ENCODE measurements at places on chromosomes 2 and 18.

- no peak for DNase-seq
Measured at GRCh38 chr2:118706371-118706770, 141.1 kb downstream of the EN1 start.

DNA sequence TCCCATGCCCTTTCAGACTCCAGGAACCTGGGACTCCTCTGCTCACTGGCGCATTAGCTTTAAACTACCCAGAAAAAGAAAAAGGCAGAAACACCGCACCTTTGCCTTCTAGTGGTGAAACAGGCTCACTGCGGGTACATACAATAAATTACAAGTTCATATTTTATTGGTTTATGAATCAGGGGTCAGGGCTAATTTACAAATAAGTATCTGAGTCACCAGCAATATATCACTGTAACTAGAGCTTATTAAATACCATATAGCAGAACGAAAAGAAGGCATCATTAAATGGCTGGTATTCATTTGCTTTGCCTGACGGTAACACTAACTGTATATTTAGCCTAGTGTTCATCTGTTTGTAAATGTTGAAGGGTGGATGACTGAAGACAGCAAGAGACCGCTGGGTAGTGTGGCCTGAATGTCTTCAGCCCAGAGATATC, 26.9 kb upstream of the DTNB start:
- DNase-seq = no peak

DNA sequence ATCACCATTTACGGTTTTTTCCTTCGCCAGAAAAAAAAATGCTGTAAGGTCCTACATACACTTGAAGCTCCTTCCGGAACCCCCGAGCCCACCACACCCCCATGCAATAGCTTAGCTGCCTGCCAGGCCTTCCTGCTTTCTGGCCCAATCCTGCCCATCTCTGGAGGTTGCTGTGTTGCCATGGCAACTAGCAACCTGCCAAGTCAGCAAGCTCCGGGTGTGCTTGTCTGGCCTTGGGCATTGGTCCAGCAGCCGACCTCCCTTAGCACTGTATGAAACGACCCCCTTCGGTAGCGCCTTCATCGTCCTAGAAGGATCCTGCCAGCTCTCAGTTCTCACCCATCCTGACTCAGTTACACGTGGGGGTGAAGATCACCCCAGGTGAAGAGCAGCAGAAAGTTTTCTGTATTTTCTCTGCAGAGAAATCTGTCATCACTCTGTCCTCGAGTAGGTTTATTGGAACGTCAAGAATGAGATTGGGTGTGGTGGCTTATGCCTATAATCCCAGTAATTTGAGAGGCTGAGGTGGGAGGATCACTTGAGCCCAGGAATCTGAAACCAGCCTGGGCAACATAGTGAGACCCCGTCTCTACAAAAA, 47.4 kb upstream of the MTCL1 start:
- DNase-seq = no peak

- no peak for DNase-seq
Measured at GRCh38 chr2:181985632-181986205, at the start of gene PPP1R1C. TSS of gene PPP1R1C (plus strand) at chr2:181985853. CDS start at chr2:181986111, 258 bp downstream.

- no peak for DNase-seq
Measured at GRCh38 chr18:1075322-1075721, 170.7 kb downstream of the ADCYAP1 start.

- DNase-seq = no peak
Measured at GRCh38 chr2:156679820-156680219, 243.6 kb downstream of the GPD2 start.

DNA sequence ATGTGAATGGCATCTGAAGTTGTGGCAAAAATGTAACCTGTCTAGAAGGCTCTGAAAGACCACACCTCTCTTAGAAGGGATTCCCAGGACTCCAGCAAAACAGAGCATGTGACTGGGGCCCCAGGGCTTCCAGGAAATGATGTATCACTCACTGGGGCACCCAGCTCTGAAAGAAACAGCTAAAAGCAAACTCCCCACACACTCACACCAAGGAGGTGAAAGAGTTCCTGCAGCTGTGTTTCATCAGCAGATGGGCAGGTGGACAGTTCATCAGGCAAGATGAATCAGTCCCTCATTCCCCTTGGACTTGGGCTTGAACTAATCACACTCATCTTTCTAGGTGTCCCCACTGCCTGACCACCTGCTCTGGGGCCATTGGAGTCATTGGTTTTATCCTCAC, 76.2 kb downstream of the CCBE1 start:
- DNase-seq = no peak

- no peak for DNase-seq
Measured at GRCh38 chr2:100833331-100833730, 13.4 kb downstream of the NPAS2 start.

GRCh38 chr18:9971313-9971920, 57.6 kb downstream of the VAPA start:
- peak; percentile 47 for DNase-seq

DNA sequence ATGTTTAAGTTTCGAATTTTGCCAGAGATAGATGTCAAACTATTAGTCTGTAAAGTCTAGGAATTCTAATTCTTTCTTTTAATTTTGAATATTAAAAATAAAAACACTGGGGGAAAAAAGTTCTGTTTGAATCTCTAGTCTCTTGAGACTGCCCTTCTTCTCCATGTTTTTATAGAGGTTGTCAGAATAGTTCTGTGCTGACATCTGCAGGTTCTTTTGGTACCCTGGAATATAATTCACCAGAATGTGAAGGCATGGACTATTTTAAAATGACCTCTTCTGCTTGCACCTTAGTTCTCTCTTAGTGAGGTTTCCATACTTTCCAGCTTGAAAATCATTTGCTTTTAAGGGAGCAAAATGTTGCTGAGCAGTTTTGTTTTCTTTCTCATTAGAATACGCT, 121.0 kb upstream of the MSTN start:
- DNase-seq = no peak

- DNase-seq = no peak
Measured at GRCh38 chr2:83106853-83107252, 1352.2 kb downstream of the SUCLG1 start.

DNA sequence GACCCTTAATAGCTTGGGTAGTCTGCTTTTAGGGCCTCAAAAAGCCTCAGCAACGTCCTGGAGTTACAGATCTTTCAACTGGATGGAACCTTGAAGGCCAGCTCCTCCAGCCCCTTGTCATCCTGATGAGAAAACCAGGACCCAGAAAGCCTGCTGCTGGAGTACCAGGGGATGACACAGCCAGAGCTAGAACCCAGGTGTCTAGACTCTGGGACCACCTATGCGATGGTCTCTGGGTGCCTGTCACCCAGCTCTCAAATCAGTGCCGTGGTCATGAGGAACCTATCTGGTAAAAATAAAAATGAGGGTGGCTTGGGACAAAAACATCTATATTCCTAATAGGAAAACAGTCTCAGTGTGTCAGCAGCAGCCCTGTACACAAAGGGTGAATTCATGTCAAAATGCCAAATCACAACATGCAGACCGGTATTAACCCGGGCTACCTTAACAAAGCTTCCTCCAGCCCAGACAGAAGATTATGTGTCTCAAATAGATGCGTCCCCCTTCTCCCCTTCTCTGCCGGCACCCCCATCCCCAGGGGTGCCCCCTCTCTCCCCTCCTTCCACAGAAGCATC, 28.5 kb downstream of the SMAD7 start:
- no peak for DNase-seq

DNA sequence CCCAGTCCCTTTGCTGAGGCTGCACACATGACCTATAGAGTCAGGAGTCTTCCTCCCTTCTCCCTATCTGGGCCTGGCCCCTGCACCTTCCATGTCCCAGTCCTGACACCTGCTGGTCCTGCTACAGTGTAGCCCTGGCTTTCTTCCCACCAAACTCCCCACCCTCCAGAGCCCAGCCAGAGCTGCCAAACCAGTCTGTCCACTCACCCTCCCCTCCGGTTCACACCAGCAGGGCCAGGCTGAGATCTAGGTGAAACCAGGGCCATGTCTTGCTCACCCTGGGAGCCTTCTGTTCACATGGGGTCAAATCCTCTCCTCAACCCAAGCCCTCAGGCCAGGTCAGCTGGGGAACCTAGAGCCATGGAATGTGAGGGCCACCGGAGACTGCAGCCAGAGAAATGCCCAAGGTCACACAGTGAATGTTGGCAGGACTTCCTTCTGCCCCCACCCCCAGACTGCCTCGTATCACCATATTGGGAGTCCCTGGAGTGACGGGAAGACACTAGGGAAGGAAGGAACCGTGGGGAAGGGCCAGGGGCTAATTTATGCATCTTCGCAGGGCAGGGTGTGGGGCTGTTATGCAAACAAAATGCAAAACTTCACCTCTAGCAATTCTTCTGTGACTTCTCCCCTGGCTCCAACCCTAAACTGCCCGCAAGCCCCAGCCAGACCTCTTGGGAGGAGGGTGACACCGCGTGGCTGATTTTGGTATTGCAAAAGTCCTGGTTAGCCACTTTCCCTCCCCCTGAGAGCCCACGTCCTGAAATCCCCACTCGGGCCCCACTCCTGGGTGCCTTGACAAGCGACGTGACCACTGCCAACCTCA, 14.6 kb downstream of the TNS1 start:
- peak; percentile 91 for DNase-seq

DNA sequence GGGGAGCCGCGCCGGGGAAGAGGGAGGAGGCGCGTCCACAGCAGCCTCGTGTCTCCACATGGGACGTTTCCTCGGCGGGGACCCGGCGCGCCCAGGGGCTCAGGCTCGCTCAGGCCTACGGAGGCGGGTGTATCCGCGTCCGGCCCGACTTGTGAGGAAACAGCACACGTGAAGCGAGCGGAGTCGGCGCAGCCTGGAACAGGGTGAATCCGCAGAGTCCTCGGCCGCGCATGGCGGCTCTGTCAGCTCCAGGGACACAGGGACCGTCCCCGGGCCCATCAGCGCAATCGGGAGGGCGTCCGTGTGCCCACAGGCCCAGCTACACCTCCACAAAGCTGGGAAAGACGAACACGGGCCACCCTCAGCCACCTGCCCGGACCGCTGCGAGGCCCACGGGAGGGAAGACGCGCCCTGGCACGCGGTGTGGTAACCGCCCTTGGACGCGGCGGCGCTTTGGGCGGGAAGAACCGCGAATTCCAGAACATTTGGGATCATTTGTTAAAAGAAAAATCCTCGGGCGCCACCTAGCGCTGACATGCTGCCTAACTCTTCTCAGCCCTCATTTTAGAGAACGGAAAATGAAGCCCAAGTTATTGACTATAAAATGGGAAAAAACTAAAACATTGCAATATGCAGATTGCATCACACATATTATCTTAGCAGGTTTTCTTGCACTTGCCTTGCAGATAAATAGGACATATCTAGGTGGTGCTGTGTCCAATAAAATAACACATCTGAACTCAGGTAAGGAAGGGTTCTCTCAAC, 40.4 kb downstream of the TMEM18 start:
- peak; percentile 52 for DNase-seq

GRCh38 chr2:18479947-18480369, 80.5 kb downstream of the RDH14 start:
- DNase-seq = no peak

DNA sequence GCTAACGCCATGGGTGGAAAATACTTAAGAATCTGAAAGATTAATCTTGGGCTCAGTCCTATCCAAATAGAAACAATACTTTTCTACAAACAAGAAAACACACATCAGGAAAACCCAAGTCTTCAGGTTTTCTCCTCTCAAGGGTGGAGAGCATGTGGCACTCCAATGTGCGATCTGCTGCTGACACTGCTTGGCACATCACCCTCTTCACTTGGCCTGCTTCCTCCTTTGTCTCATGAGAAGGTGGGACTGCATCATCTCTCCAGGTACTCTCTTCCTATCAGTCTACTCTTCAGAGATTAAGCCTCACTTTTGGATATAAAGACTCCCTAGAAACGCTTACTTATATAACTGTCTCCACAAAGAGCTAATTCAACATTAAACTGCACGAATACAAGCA, 26.4 kb downstream of the HDLBP start:
- no peak for DNase-seq

- no peak for DNase-seq
Measured at GRCh38 chr2:174485788-174486562, 854 bp downstream of the GPR155 start.

DNA sequence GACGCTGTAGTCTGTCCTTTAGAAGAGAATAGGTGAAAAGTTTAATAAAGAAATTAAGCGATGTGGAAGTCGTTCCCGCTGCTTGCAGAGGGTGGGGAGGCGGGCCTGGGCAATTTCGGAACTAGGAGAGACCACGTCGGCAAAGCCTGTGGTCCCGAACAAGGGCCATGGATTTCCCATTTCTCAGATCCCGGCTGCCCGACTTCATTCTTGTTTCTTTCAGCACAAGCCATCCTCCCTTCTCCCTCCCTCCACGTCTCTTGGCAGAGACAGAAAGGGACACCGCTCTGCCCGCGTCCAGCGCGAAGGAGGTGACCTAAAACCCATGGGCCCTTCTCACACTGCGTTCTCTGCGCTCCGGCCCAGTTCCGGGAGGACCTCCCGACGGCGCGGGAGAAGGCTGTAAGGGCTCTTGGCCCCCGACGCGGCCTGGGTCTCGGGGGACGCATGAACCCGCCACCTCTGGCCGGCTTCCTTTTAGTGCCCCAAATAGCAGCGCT, 2.2 kb upstream of the BCL2L11 start:
- no peak for DNase-seq

GRCh38 chr2:71166812-71167211, 36.4 kb downstream of the MPHOSPH10 start:
- DNase-seq = no peak

DNA sequence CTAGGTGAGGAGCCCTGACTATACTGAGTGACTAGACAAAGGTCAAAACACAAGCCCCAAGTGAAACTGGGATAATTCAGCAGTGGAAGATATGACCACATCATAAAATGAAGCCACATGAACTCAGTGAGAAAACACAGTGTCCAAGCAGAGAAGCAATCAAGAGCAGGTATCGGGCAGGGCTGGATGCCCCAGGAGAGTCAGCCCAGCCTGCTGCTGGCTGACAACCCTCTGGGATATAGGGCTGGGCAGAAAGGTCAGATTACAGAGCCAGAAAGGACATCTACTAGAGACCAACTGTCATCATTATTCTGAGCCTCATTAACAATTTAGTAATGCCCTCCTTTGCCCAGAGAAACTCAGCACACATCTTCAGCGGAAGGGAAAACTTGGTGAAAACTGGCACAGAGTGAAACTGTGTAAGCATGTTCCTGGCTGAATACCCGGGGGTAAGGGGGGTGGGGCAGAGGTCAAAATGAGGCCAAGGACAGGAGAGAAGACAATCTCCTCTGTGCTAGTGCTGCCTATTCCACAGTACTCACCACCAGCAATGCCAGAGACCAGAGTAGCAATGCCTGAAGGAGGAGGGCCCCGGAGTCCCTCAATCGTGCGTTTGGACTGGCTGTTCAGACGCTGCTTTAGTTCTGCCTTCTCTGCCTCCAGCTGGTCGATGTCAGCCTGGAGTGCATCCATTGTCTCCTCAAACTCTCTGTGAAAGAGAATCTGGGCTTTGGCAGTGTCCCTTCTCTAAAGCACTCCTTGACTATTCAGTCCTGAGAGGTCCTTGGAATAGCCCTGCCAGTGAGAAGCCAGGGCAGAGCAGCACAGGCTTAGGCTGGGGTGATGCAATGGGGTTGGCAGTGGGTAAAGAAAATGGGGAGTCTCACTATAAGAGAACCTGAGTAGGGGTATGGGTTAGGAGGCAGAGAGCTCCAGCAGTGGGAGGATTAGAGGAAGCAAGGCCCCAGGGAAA, 15.3 kb downstream of the DCTN1 start:
- no peak for DNase-seq

All from iPS DF 6.9 (cell line).